Stimulated activated CD8-positive, alpha-beta memory T cell treated with anti-CD3 and anti-CD28 coated beads, Interleukin-4, amount 100 ng/mL, for 4 hours (primary cell): ENCODE measurements at places on chromosomes 2 and 18.

GRCh38 chr2:127593228-127594115 is 52.5 kb upstream of the GPR17 start:
- DNase-seq: no peak

DNA sequence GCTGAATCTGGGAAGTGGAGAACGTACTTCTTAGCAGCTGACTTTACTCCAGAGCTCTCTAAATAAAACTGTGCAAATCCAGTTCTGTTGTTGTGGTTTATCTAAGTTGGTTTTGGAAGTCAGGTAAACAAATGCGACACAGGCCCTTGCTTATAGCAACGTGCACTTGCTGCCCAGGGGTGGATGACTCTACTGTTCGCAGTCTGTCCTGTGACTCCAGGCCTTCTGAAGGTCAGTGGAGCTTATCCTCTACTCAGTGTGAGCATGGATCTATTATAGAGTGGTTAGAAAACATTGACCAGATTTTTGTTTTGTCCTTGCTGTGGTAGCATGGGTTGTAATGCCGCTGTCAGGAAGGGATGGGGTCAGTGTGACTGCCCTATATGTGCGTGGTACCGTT is 89.1 kb downstream of the ZNF236 start:
- no peak for DNase-seq

GRCh38 chr2:211654211-211654780 is 884.3 kb downstream of the ERBB4 start:
- DNase-seq: no peak

- no peak for DNase-seq
These were observed 58.2 kb downstream of the LONRF2 start for GRCh38 chr2:100264121-100264520.
